Stimulated activated CD4-positive, alpha-beta T cell treated with anti-CD3 and anti-CD28 coated beads, Interleukin-1b, Interleukin-23, amount 100 ng/mL, for 4 hours (primary cell): ENCODE measurements at places on chromosomes 1 and 21.
A peak's percentile ranks its signal among the peaks of the same experiment; 100 is the strongest.

DNA sequence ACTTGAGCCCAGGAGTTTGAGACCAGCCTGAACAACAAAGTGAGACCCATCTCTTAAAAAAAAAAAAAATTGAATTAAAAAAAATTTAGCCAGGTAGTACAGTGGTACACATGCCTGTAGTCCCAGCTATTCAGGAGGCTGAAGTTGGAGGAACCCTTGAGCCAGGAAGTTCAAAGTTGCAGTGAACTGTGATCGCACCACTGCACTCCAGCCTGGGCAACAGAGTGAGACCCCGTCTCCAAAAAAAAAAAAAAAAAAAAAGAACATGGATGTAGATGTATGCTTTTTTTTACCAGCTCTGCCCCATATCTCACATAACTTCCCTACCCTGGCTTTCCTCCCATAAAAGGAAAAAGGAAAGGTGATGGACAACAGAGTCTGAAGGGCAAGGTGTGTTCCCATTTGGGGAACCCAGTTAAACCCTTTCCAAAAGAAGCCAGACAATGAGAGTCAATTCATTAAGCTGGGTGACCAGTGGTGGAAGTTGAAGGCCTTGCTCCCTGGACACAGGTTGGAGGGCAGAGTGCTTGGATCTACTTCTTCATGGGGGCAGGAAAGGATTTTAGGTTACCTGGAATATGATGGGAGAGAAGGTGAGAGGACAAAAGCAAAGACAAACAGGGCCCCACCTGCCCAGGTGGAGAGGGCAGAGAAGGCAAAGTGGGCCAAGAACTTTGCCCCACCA is 2.9 kb downstream of the KRTCAP2 start:
- DNase-seq: no peak

DNA sequence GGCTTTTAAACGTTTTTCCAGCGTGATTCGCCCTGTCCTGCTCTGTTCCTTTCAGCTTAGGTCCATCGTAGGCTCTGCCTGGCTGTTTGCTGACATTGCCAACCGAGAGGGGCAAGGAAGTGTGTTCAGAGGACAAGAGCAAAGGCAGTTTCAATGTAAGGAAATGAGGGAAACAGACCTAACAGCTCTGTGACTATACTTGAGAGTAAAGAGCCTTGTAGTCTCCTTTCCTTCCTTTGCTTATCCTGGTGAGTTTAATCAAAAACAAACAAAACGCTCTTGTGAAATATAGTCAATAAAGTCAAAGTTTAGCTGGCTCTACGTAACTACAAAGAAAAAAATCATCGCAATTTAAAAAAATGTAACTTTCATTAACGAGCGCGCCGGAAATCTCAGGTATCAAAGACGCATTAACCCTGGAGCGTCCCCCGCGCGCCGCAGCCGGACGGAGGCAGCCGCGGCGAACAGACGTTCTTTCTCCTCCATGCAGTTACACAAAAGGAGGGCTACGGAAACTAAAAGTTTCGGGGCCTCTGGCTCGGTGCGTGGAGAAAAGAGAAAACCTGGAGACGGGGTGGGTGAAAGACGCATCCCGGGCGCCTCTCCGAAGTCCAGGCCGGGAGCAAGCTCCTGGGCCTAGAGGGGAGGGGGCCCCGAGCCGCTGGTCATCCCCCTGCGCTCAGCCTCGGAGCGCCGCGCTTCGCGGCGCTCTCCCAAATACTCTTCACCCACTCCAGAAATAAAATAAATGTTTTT is 617 bp upstream of the ADGRL2 start:
- no peak for DNase-seq

DNA sequence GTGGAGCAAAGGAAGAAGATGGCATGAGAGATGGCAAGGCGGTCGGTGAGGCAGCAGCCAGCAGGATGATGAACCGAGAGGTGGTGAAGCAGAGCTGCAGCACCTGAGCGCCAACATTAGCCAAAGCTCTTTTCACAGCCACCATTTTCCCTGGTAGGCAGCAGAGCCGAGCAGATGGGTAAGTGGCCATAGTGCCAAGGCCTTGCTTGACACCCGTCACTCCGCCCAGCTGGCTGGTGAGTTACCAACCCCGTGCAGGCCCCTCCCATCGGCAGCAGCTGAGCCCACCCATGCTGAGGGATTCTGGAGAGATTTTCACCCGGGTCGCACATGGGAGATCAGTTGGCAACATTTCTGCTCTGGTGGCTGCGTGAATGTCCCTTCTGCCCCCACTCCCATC is 647.7 kb downstream of the PTPRU start:
- DNase-seq: no peak

DNA sequence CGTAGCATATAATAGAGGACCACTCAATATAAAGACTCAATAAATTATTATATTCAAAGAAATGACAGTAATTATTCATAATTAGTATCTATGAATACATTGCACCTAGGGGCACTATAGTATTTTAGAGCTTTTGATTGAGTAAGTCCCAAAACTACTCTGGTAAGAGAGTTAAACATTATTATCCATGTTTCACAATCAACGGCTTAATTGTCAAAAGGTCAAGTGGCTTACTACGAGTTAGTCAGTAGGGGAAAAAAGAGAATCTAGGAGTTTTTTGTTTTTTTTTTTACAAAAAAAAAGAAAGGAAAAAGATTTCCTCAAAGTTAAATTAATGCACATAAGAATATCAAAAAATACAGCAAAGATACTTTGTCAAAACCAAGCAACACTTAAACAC is 20.4 kb upstream of the LAMC1 start:
- no peak for DNase-seq

DNA sequence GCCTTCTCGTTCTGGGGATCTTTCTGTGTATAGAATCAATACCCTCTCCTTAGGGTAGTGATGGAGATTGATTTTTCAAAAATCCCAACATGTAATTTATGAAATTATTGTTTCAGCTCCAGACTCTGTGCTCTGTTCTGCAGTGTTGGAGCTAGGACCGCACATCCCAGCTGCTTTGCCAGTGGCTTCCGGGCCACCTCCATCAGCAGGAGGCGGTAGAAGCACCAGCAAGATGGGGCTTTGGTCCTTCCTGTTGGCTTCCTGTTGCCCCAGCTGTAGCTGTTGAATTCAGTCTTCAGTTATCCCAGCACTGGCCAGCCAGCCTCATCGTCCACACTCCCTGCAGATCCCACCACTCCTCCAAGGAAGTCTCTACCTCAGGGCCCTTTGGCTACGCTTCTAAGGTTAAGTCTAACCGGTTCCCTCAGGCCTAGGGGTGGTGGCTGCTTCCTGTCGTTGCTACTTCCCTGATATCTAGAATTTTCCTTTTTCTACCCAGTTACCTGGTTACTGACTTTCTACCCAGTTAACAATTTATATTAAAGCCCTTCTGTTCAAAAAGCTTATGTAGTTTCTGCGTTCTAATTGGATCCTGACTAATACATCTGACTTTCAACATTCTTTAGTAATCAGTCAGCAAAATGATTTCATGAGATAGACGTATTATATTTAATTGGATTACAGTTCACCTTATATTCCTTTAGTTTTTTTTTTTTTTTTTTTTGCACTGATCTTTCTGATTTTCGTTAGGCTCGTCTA is 24.6 kb downstream of the GALNT2 start:
- DNase-seq: no peak

DNA sequence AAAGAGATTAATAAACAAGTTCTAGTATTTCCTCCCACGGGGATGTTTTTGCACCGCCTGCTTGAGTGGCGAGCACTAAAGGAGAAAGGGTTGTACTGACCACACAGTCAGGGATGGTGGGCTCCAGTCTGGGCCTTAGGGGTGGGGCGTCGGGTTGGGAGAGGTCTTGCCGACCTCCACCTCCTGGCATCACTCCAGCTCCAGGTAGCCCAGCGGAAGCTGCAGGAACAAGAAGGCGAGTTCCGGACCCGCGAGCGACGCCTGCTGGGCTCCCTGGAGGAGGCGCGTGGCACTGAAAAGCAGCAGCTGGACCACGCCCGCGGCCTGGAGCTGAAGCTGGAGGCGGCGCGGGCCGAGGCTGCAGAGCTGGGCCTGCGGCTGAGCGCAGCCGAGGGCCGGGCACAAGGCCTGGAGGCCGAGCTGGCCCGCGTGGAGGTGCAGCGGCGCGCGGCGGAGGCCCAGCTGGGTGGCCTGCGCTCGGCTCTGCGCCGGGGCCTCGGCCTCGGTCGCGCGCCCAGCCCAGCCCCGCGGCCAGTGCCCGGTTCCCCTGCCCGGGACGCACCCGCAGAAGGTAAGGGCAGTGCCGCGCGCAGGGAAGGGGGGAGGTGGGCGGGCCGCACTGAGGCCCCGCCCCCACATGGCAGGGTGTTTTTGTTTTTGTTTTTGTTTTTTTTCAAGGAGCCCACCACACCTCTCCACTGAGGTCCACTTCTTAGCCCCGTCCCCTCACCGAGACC is 19.7 kb downstream of the MFAP2 start:
- peak; percentile 72 for DNase-seq

- DNase-seq: no peak
Measured at GRCh38 chr1:109198745-109199144, 15.0 kb upstream of the SARS1 start.

DNA sequence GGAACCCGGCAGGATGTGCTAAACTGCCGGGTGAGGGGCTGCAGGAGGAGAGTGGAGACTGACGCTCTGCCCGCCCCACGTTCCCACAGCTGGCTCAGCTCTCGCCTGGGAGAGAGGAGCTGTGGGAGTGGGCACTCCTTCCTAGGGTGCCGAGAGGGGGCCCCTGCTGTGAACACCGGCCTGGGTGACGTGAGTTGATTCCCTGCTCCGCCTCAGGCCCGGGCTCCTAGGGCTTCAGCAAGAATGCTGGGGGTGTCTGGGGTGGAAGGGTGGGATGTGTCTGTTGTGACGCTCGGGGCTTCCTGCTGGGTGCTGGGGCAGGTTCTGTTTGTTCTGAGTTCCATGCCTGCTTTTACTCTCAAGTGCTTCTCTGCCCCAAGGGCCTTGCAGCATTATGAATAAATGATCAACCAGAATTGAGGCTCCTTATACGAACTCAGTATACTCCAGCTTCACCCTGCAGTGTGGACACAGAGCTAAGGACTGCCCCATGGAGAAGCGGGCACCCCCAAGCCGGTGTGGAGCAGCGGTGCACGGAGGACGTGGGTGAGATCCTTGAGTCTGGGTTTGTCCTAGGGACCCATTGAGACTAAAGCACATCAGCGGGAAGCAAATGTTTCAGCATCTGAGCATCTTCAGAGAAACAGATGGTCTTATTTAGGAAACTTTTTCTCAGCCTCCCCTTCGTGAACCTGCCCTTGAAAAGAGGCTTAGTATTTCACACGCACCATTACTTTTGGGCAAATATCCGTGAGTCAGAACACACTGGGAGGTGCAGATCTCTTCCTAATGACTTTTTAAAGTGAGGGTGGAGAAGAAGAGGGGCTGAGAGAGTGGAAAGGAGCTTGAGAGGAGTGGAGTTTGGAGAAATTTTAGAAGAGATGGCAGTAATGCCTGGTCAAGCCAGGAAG is 41.7 kb downstream of the SYT6 start:
- DNase-seq: no peak

- DNase-seq: peak; percentile 75
Measured at GRCh38 chr1:234772345-234773147, 162.6 kb upstream of the IRF2BP2 start.

DNA sequence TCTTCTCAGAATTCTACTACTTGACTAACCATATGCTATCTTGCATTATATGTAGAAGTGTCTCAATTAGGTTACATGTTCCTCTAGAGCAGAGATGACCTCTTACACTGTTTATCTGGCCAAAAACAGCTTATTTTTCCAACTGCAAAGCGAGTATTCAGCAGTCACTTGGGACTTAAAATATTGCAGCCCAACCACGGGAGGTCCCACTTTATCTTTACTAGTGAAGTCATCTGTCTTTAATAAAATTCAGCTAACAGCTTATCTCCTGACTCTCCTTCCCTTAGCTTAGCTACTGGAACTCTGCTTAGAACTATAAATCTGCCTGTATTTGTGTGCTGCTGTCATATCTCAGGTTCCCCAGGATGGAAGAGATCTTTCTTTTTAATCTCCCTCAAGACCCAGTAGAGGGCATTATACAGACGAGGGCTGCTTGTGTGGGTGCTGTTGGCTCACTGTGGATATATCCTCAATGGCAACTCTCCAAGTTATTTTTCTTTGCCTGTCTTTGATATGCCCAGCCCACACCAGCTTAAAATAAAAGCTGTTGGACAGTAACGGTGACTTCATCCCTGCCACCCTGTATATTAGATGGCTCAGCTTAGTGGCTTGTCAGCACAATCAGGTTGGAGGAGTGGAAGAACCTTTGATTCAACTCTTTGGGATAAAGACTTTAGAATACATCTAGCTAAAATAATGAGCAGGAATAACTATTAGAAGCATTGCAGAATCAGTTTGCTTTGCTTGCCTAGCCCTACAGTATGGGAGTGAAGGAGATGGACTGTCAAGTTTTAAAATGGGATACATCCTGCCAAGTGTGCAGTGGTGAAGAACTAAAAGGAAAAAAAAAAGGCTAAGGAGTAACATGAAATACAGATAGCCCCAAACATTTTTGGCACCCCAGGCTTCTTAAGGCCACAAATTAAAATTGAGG is 9.6 kb downstream of the ENSA start:
- no peak for DNase-seq

- DNase-seq: no peak
Measured at GRCh38 chr21:37803101-37803651, 113.1 kb downstream of the KCNJ6 start.
